ENCODE measurements at places on chromosomes 16 and 17. TPM values are rescaled to one million over a fixed set of nuclear protein-coding genes. Genes with fewer than 3 reads are reported as not detected.

ITGB4 gene
- 2.4 TPM for total RNA-seq

WDR81 gene
- 48.2 TPM for total RNA-seq

ITGAL gene
- 339 TPM for total RNA-seq

SLFN14 gene
- not detected for total RNA-seq

TOX3 gene
- total RNA-seq = not detected

SALL1 gene
- total RNA-seq = not detected

ABAT gene
- total RNA-seq = 10.0 TPM

MT1G gene
- not detected for total RNA-seq

DNA sequence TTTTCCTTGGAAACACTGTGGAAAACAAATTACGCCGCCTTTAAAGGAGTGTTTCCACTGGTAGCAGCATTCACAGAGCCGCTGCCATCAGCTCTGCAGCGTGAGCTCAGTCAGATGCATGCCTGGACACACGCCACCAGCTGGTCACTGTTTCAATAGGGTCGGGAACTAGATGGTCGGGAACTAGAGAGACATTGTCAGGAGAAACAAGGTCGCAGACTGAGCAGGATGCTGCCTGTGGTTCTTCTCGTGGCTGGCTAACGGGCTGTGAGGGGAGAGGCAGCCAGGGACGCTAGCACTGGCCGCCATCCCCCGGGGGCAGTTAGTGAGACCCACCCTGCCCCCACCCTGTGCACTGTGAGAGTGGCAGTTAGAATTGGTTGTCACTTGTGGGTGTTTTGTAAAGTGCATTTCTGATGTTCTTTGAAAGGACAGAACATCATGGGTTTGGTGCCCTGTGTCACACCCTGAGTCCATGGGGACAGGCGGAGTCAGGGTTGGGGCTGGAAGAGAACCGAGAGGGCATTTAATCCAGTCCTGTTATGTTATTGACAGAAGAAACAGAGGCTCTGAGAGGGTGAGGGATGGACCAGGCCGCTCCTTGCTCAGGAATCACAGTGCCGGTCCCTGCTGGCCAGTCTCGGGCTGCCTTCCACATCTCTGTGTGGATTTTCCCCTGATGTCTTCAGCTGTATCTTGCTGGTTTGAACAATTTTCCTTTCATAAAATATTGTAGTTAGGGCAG lies 86.3 kb downstream of the SPECC1 start:
- no peaks in the 10 kb centered on the region for H3K27me3 ChIP-seq
- H3K4me1 ChIP-seq = no peaks in the 10 kb centered on the region
- DNase-seq = no peak
- H3K36me3 ChIP-seq = no peaks in the 10 kb centered on the region
- H3K4me3 ChIP-seq = no peak overlapping the region

- peaks cover 25% of the 10 kb centered on the region for H3K4me1 ChIP-seq
- no peaks in the 10 kb centered on the region for H3K27me3 ChIP-seq
- H3K27ac ChIP-seq = no peak overlapping the region
- DNase-seq = no peak
Measured at GRCh38 chr17:30170415-30170987, 53.9 kb downstream of the NSRP1 start.

GRCh38 chr17:12666718-12667117 lies 1.0 kb downstream of the MYOCD start:
- no peak overlapping the region for H3K4me3 ChIP-seq
- no peak overlapping the region for H3K27ac ChIP-seq
- H3K36me3 ChIP-seq = peaks cover 2% of the 10 kb centered on the region
- no peaks in the 10 kb centered on the region for H3K4me1 ChIP-seq

- no peak for DNase-seq
- no peak overlapping the region for H3K4me3 ChIP-seq
Measured at GRCh38 chr17:54785643-54786268, 114.9 kb upstream of the TOM1L1 start.

- H3K27ac ChIP-seq = no peak overlapping the region
- DNase-seq = no peak
- H3K4me3 ChIP-seq = peak overlapping the region; percentile 89
- H3K4me1 ChIP-seq = peaks cover 32% of the 10 kb centered on the region
Measured at GRCh38 chr17:27893841-27894503, 807 bp upstream of the LYRM9 start.

- no peaks in the 10 kb centered on the region for H3K36me3 ChIP-seq
- no peaks in the 10 kb centered on the region for H3K4me1 ChIP-seq
- DNase-seq = no peak
- no peak overlapping the region for H3K27ac ChIP-seq
- peaks cover 29% of the 10 kb centered on the region for H3K27me3 ChIP-seq
Measured at GRCh38 chr16:13864689-13865088, 55.3 kb upstream of the ERCC4 start.

- no peak overlapping the region for H3K27ac ChIP-seq
- no peak for DNase-seq
- no peaks in the 10 kb centered on the region for H3K4me1 ChIP-seq
- peaks cover 6% of the 10 kb centered on the region for H3K27me3 ChIP-seq
Measured at GRCh38 chr16:56269811-56270684, 78.8 kb downstream of the GNAO1 start.

- no peak for DNase-seq
- H3K27me3 ChIP-seq = peaks cover 44% of the 10 kb centered on the region
- H3K36me3 ChIP-seq = no peaks in the 10 kb centered on the region
- no peak overlapping the region for H3K27ac ChIP-seq
- no peak overlapping the region for H3K4me3 ChIP-seq
- H3K4me1 ChIP-seq = no peaks in the 10 kb centered on the region
Measured at GRCh38 chr17:45867702-45868101, 23.0 kb downstream of the SPPL2C start.

GRCh38 chr16:54542805-54543505 lies 256.4 kb upstream of the IRX3 start:
- no peaks in the 10 kb centered on the region for H3K4me1 ChIP-seq
- H3K4me3 ChIP-seq = no peak overlapping the region
- H3K36me3 ChIP-seq = no peaks in the 10 kb centered on the region
- DNase-seq = no peak

DNA sequence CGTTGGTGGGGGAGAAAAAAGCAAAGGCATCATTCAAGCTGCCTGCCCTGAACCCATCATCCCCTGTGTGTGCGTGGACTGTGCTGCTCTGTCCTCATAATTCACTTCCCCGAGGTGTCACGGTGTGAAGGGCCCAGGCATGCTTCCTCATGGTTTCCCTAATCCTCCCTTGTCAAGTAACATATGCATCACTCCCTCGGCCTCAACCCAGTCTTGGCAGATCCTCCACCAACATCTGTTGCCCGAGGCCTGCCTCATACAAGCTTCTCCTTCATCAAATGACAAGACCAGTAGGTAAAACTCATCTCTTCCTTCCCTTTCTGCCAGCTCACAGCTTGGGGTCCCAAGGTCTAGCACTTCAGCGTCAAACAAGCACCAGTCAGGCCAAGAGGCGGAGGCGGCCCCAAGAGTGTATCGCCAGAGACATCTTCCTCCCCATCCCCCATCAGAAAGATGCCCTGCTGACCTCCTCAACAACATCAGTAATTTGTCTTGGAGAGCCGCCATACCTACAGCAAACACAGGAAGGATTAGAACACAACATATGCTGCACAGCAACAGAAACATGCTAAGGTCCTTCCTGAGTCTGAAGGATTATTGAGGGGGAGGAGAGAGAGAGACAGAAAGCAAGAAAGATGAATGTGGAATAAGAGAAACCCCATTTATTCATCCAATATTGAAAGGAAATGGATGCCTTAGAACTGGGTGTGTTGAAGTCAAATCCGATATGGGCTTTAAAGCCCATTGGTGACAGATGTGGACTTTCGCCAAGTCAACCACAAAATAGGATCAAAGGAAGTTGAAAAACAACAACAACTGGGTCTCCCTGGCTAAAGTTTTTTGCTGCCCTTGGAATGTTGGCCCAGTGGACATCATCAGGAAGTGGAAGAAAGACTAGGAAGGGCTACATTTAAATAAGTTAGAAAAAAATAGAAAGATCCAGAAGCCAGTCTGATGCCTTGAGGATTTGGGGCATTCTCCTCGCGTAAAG lies 38.4 kb downstream of the SOX9 start:
- no peak for DNase-seq
- H3K36me3 ChIP-seq = no peaks in the 10 kb centered on the region
- no peaks in the 10 kb centered on the region for H3K4me1 ChIP-seq

- H3K27ac ChIP-seq = no peak overlapping the region
- peaks cover 13% of the 10 kb centered on the region for H3K4me1 ChIP-seq
- peaks cover 5% of the 10 kb centered on the region for H3K27me3 ChIP-seq
- H3K4me3 ChIP-seq = no peak overlapping the region
- no peak for DNase-seq
Measured at GRCh38 chr16:57898961-57899360, 72.0 kb downstream of the CNGB1 start.

- DNase-seq = no peak
- peaks cover 33% of the 10 kb centered on the region for H3K4me1 ChIP-seq
- H3K27ac ChIP-seq = peak overlapping the region; percentile 99
- peak overlapping the region; percentile 86 for H3K4me3 ChIP-seq
Measured at GRCh38 chr16:67548265-67549126, 13.8 kb upstream of the CTCF start.

- peaks cover 7% of the 10 kb centered on the region for H3K4me1 ChIP-seq
- H3K27me3 ChIP-seq = no peaks in the 10 kb centered on the region
- DNase-seq = no peak
- H3K27ac ChIP-seq = no peak overlapping the region
Measured at GRCh38 chr17:75664099-75664549, 2.8 kb downstream of the RECQL5 start.

DNA sequence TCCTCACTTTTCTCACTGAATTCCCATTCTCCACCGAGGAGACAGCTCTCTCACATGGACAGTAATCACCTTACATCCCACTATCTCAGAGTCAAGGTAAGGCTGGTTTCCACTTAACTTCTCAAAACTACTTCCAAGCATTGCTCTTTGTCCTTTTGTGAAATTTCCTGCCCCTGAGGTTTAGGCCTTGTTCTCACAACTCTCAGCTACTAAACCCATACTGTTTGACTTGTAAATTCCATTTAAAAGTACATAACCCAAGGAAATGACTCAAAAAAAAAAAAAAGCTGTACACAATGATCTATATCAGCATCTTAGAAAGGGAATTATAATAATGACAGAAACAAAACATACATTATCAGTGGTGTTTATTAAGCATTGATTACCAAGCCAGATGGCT lies 8.8 kb downstream of the CDC27 start:
- H3K4me3 ChIP-seq = no peak overlapping the region
- H3K27ac ChIP-seq = no peak overlapping the region
- DNase-seq = no peak
- H3K36me3 ChIP-seq = peaks cover 4% of the 10 kb centered on the region

DNA sequence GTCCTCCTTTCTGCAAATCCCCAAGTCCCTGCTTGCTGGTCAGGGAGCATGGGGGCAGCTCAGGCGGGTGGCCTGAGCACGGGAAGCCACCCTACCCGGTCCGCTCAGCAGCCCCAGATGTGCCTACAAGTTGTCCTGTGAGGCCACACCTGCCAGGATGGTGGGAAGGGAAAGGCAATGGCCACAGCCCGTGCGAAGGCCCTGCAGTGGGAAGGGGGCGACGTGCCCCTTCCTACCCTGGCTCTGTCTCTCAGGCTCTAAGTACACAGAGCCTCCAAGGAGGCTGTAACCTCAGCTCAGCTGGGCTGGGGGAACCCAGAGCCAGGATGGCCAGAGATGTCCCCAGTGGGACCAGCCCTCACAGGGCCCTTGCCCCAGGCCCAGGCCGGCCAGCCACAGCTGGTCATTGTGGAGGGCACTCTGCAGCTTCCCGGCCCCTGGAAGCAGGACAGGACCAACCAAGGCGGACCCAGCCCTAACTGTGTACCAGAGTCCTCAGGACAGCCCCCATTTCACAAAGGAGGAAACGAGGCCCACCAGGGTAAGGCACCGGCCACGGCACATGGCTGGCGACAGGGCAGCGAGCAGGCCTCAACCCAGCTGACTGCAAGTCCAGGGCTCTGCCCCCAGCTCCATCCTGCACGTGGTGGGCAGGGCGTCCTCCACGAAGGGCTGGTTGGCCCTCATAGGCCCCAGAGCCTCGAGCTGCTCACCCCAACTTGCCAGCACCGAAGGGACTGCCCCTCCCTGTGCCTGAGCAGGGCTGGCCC lies 82.3 kb downstream of the RTN4RL1 start:
- H3K4me1 ChIP-seq = no peaks in the 10 kb centered on the region
- no peak overlapping the region for H3K27ac ChIP-seq
- DNase-seq = no peak
- H3K4me3 ChIP-seq = no peak overlapping the region

DNA sequence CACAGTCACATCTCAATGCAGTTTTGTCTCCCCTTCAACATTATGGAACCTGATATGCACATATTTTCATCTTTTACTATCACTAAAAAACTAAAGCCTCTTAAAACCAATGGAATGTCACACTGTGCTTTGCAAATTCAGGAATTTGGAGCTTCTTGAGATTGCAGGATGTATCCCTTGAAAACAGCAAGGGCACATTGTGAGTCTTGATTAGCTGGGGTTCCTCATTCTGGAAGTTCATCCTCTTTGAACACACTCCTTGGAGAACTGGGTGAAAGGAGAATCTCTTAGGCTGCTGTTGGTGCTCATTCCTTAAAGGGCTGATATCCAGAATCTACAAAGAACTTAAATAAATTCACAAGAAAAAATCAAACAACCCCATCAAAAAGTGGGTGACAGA lies 21.1 kb upstream of the MYOCD start:
- H3K27me3 ChIP-seq = peaks cover 13% of the 10 kb centered on the region
- no peak for DNase-seq
- no peaks in the 10 kb centered on the region for H3K36me3 ChIP-seq

DNA sequence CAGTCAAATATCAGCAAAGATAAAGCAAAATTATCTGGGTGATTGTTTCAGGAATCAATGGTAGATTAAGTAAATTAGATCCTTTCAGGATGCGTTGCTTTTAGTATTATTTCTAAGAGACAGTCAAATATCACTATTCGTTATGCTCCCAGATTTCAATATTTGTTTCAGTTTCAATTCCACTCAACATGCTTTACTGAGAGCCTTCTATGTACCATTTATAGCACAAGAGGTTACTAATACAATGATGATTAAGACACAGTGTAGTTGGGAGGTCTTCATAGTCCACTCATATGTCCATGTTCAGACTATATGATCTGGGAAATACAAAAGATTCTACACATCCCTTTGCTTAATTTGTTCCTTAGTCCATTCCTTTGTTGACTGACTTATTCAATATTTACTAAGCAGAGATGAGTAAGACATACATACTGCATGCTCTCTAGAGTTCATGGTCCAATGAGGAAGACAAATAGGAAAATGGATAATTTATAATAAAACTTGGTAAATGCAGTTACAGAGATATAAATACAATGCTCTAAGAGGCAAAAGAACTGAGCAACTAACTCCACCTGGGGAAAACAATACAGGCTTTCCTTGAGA lies 88.2 kb upstream of the NOG start:
- H3K4me3 ChIP-seq = no peak overlapping the region
- H3K27ac ChIP-seq = no peak overlapping the region
- H3K4me1 ChIP-seq = no peaks in the 10 kb centered on the region
- no peak for DNase-seq

- no peak overlapping the region for H3K27ac ChIP-seq
- H3K4me1 ChIP-seq = no peaks in the 10 kb centered on the region
- no peak for DNase-seq
- H3K4me3 ChIP-seq = no peak overlapping the region
- no peaks in the 10 kb centered on the region for H3K36me3 ChIP-seq
- peaks cover 16% of the 10 kb centered on the region for H3K27me3 ChIP-seq
Measured at GRCh38 chr17:31722251-31723056, 136.6 kb downstream of the COPRS start.

Measured in naive thymus-derived CD8-positive, alpha-beta T cell (primary cell).